Ascending aorta (tissue), 2 donors: ENCODE measurements at places on chromosomes 4 and X. TPM values are rescaled to one million over a fixed set of nuclear protein-coding genes. Genes with fewer than 3 reads are reported as not detected.

DNA sequence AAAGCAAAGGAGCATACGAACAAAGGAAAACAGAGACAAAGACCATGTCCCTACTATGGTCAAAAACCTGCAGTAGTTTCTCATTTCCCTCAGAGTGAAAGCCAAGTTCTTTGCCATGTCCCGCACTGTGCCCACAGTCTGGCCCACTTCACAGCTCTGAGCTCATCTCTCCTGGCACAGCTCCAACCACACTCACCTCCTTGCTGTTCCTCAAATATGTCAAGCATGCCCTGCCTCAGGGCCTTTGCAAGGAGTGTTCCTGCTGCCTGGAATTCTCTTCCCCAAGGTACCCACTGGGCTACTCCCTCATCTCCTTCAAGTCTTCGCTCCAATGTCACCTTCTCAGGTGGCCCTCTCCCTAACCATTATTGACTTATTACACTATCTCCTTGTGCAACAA, 72.1 kb downstream of the COX18 start:
- DNase-seq = no peak

DNA sequence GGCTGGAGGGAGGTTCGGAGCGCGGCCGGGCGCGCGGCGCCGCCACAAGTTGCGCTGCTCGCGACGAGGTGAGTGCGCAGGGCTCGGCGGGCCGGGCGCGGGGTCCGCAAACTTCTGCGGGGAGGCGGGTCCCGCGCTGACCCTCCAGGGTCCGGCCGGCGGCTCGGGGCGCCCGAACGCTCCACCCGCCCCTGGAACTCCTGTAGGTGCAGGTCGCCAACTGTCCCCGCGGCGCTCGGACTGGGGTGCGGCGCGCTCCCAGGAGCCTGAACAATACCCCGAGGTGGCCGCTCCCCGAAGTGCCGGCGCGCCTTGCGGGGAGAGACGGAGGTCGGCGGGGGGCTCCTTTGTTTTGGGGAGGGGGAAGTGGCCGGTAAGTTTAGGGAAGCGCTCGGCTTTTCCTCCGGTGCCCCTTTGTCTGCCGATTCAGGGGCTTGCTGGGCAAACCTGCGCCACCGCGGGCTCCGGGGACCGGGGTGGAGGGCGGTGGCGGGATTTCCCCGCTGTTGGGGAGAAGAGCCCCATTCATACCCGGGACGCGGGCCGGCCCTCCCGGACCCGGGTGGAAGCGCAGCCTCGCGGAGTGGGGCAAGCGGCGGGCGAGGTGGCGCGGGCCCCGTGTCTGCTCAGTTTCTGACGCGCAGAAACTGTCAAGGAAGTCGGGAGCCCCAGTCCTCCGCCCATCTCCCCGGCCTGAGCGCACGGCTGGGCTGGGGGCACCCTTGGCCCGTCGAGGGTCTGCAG, 694 bp downstream of the TBL1X start:
- no peak for DNase-seq

GRCh38 chr4:143455211-143455610, 58.3 kb upstream of the SMARCA5 start:
- DNase-seq = no peak

GRCh38 chr4:85708468-85708867, 233.5 kb downstream of the ARHGAP24 start:
- no peak for DNase-seq

DNA sequence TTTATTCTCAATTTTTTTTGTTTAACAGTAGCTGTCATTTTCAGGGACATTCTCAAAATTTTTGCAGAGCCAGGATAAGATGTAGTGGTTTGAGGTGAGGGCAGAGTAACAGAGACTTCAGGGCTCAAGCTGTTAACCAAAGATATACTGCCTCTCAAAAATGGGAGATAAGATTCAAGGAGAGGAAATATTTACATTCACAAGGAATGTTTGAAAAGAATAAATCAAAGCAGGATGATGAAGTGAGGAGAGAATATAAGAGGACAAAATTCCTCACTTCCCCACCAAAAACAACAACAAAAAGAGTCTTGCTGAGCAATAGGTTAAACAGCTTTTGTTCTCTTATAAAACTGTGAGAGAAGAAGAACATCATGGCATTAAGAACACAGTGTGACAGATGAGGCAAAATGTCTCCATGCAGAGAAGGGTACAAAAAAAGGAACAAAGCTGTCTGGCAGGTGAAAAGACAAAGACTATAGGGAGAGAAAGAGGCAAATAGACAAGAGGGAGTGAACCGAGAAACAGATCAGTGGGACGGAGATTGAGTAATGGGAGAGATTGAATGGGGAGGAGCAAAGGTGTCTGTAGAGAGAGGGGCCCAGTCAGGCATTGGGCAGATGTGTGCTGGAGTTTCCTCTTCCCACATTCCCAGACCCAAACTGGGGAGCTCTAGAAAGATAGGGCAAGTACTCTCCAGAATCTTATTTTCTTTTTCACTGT, 106.1 kb upstream of the TMEM150C start:
- no peak for DNase-seq

GRCh38 chrX:47706575-47706974, 47.6 kb upstream of the UXT start:
- DNase-seq = no peak

- DNase-seq = no peak
Measured at GRCh38 chr4:1852904-1853623, 2.9 kb downstream of the LETM1 start.

GRCh38 chrX:9821572-9821971, 35.3 kb downstream of the SHROOM2 start:
- no peak for DNase-seq

GRCh38 chr4:52704133-52704532, 45.0 kb upstream of the USP46 start:
- DNase-seq = no peak

- no peak for DNase-seq
Measured at GRCh38 chr4:105145156-105145902, 1.3 kb upstream of the TET2 start.

GRCh38 chrX:30892591-30892990, 3.5 kb upstream of the TAB3 start:
- DNase-seq = no peak

DNA sequence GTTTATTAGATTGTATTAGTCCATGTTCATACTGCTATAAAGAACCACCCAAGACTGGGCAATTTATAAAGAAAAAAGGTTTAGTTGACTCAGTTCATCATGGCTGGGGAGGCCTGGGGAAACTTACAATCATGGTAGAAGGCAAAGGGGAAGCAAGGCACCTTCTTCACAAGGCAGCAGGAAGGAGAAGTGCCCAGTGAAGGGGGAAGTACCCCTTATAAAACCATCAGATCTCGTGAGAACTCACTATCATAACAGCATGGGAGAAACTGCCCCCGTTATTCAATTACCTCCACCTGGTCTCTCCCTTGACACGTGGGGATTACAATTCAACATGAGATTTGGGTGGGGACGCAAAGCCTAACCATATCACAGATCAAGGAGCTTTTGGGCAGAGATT, 8.1 kb upstream of the HSD17B13 start:
- no peak for DNase-seq

DNA sequence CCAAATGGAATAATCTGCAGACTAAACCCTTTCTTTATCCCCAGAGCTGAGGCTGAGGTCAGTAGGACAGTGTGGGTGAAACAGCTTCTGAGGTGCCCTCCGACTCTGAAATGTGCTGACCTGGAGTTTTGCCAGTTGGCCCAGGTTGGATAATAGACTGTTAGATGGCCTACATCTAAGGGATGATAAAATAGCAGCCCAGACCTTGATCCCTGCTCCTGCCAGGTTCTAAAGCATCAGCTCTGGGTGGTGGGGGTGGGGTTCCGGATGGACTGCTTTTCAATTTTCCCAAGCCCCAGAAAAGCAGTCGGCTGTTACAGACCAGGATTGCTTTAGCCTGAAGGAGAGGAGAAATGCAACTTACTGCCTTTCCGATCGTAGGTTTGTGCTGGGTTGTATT, 110.4 kb downstream of the NHS start:
- DNase-seq = no peak

DNA sequence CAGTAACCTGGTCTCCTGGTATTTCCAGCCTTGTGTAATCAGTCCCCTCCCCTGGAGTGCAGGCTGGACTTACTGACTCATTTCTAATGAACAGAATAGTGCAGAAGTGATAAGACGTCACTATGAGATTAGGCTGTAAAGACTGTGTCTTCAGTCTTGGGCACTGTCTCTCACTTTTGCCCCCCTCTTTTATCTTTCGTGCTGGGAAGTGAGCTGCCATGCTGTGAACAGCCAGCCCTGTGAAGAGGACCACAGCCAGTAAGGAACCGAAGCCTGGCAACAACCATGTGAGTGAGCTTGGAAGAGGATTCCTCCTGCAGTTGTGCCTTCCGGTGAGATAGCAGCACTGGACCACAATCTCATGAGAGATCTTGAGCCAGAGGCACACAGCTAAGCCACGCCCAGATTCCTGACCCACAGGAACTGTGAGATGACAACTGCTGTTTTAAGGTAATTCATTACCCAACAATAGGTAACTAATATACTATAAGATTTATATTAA, 67.5 kb upstream of the GPR34 start:
- DNase-seq = no peak

- no peak for DNase-seq
Measured at GRCh38 chr4:3375688-3376087, 66.1 kb upstream of the HGFAC start.

DNA sequence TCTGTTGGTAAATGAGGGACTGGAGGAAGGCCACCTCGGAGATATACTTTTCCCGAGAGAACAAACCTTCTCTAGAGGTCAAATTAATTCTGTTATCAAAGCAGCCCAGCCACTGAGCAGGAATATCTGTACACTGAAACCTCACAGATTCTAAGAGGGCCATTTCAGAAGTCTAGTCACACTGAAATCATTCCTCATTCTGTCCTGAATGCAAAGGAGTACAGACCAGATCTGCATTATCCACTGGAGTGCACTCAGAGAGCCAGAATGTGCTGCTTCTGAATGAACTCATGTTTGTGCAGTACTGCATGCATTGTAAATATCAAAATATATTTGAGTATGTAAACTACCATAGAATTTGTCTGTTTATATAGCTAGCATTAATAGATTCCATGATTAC, 278.3 kb upstream of the FSTL5 start:
- DNase-seq = no peak

DNA sequence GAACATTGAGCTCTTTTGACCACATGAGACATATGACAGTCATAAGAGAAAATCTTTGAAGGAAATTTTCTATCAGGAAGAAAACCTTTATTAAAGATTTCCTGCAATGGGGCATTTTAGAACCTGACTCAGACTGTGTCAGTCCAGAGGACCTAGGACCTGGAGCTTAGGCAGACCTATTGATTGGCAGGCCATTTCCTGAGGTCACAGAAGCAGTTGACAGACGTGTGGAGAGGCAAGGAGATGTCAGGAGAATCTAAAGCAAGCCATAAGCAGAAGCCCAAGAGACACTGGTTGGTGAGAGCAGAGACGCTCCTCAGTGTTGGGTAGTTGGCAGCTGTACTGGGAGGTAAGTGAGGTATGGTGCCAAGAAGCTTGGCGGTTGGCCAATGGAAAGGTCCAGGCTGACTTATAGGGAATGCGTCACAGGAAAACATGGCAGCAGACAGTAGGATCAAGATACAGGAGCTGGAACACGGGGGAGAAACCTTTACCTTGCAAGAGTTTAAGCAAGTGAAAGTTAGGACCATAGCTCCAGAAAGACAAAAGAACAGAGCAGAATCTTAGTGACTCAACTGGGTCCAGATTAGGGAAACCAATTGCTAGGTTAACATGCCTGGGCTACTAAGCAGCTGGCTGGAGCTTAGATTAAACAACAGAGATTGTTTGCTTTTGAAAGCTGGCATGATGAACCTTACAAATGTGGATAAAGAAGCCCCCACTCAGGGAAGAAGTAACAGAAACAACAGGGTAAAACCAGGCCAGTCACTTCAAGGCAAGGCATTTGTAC, 18.6 kb downstream of the PALLD start:
- DNase-seq = no peak

GRCh38 chrX:131881194-131881593, 141.9 kb upstream of the STK26 start:
- DNase-seq = no peak

GRCh38 chr4:5894266-5894665, 1.4 kb upstream of the CRMP1 start:
- DNase-seq = no peak

DNA sequence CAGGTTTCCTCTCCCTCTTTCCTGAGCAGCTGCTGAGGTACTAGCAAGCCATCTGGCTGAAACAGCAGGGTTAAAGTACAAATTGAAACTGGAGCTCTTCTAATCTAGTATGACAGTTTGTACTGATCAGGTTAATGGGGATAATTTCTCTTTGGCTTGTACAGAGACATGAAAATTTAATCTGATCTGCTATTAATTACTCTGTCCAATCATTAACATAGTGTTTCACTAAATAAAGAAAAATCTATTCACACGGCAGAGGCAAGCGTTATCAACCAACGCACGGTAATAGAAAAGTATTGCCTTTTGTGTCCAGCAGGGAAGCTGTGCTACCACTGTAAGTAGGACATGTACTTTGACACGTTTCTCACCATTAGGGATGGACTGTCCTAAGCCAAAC, 71.1 kb downstream of the IGSF1 start:
- no peak for DNase-seq

DNA sequence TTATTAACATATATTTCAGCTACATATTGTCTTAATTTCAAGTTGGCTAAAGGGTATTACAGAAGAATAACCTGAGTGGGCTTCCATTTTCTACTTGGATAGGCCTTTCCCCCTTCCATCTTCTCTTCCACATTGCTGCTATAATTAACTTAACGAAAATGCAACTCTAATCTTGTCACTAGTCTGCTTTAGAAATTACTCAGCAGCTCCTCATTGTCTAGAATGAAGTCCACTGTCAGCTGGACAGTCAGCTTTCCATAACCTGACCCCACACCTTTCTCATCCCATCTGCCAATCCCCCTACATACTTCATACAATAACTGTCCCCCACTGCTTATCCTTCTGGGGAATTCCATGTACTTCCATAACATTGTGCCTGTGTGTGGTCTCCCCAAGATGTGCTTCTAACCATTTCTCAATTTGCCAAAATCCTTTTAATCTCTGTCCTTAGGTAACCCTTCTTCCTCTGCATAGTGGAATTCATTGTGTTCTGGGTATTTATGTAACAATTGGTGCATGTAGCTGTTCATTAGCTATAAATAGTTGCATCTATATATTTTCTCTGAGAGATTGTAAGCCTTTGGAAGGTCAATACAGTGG, 4.8 kb downstream of the MND1 start:
- no peak for DNase-seq

- DNase-seq = no peak
Measured at GRCh38 chr4:47498899-47499298, 13.8 kb downstream of the ATP10D start.

- no peak for DNase-seq
Measured at GRCh38 chr4:18689308-18690115, 668.0 kb upstream of the LCORL start.

GRCh38 chrX:115900425-115900824, 270.1 kb upstream of the AGTR2 start:
- no peak for DNase-seq

GRCh38 chr4:77800483-77801259, 18.5 kb downstream of the CNOT6L start:
- DNase-seq = no peak

UGT2B11 gene
- not detected for total RNA-seq

FAM114A1 gene
- 45.7 TPM for total RNA-seq

AFP gene
- not detected for total RNA-seq

POF1B gene
- total RNA-seq = 0.21 TPM

ZFP42 gene
- total RNA-seq = not detected

CLDN22 gene
- not detected for total RNA-seq

VSIG4 gene
- total RNA-seq = 157 TPM

GC gene
- 30.0 TPM for total RNA-seq

SOWAHB gene
- 6.5 TPM for total RNA-seq

GLOD5 gene
- total RNA-seq = not detected
